ENCODE measurements at places on chromosomes 1 and 21.
A peak's percentile ranks its signal among the peaks of the same experiment; 100 is the strongest.

DNA sequence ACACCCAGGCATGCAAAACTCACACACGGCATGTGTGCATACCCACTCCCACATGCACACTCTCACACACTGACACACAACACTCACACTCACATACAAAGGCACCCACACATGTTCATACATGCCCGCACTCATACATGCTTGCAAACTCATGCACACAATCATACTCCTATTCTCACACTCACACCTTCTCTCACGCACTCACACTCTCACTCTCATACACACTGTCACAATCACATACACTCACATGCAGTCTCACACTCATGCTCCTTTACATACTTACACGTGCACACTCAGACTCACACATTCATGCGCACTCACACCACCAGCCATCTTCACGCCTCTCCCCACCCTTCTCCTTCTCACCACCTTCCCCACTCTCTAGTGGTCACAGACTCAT is 3.1 kb downstream of the SLC5A9 start:
- no peak for DNase-seq

DNA sequence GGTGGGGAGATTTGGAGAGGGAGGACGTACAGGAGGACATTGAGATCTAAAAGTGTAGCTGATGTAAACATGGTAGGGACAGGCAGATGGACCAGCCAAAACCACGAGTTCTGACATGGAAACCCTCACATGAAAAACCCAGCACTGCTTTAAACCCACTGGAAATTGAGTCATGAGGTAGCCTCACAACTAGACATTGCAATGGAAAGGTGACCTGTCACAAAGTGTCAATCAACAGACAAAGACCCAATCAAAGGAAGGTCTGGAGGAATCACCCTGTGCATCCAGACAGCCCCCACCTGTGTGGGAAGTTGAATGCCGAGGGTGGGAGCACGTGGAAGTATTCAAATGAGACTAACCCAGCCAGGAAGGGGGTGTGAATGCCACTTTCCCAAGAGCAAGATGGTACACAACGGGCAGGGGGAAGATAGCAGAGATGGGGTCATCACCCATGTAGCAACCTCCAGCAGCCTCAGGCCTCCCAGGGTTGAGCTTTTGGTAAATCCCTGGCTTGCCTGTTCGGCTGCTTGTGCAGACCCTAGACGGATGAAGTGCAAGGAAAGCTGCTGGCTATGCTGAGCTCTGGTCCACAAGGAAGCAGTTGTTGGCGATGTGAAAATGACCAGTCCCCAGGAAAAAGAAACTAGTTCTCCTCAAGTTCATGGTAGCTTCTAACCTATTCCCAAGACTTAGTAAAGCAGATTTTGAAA is 5.6 kb downstream of the FCMR start:
- DNase-seq, result no peak

DNA sequence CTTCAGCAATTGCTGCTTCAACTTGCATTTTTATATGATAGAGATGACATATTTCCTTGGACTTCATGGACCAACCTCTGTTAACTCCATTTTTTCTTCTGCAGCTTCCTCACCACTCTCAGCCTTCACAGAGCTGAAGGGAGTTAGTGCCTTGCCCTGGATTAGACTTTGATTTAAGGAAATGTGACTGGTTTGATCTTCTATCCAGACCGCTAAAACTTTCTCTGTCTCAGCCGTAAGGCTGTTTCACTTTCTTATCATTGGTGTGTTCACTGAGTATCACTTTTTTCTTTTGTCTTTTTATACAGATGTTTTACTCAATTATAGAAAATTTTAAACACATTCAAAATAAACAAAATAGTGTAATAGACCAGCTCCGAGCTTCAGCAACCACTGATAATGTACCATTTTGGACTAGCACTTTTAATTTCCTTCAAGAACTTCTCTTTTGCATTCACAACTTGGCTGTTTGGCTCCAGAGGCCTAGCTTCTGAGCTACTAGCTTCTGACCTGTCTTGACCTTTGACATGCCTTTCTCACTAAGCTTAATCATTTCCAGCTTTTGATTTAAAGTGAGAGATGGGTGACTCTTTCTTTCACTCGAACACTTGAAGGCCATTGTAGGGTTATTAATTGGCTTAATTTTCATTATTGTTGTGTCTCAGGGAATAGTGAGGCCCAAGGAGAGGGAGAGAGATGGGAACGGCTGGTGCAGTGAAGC is 9.3 kb downstream of the NEK7 start:
- no peak for DNase-seq

DNA sequence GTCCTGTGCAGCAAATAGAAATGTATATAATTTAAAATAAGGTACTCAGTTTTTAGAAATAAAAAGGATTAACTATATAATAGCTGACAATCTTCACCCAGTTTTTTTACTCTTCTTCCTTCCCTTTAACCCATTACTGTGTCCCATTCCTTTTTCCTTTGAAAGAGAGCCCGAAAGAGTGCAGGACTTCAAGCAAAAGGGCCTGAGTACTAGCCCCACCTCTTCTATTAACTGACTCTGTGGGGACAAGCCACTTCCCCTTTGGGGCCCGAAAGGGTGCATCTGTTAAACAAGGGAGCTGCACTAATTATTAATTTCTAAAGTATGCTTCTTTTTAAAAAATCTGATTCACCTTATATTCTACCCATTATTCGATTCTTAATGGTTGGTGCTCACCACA is 3.3 kb downstream of the USP24 start:
- no peak for DNase-seq

- no peak for DNase-seq
Observed at GRCh38 chr1:163106364-163106987, 37.3 kb downstream of the RGS4 start.

GRCh38 chr1:12602659-12603024 is 15.4 kb downstream of the DHRS3 start:
- DNase-seq, result no peak

- DNase-seq, result no peak
Observed at GRCh38 chr1:42876009-42876408, 29.6 kb downstream of the ZNF691 start.

DNA sequence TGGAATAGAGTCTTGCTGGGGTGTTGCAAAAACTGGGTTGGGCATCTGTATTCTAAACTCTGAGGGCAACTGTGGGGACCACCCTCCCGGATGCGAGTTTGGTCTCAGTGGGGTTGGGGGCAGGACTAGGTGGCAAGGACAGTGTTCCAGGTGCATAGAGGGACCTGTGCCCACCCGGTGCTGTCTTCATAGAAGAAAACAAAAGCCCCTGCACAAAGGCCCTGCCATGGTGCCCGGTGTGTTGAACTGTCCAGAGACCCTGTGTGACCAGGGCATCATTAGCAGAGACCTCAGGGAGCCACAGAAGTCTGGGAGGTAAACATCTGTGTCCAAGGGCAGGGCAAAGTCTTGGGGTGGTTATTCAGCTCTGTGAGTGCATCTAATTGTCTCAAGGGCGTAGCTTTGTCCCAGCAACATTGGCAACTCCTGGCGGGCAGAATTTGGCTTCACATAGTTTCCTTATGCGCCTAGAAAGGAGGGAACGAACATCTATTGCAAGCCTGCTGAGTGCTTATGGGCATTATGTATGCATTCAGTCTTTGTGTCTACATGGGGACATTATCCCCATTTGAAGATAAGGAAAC is 72.2 kb upstream of the IFFO2 start:
- DNase-seq, result no peak

GRCh38 chr1:179079113-179079761 is 2.6 kb upstream of the TOR3A start:
- DNase-seq, result peak; percentile 72

GRCh38 chr1:204413170-204413535 is 1.5 kb upstream of the PPP1R15B start:
- DNase-seq, result no peak

DNA sequence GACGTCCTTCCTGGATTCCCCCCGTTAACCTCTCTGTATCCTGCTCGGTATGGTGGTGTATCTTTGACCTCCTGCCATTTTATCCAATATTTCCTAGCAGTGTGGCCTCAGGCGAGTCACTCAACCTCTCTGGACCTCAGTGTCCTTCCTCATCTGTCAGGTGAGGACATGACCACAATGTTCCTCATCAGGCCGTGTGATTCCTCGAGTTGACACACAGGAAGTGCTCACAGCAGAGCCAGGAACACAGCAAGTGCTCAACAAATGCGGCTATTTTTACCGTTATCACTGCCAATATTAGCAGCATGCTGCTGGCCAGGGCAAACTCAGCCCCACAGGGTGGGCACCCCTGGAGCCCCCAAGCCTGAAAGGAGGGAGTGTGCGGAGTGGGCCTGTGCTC is 450.2 kb downstream of the KIF26B start:
- DNase-seq, result no peak

DNA sequence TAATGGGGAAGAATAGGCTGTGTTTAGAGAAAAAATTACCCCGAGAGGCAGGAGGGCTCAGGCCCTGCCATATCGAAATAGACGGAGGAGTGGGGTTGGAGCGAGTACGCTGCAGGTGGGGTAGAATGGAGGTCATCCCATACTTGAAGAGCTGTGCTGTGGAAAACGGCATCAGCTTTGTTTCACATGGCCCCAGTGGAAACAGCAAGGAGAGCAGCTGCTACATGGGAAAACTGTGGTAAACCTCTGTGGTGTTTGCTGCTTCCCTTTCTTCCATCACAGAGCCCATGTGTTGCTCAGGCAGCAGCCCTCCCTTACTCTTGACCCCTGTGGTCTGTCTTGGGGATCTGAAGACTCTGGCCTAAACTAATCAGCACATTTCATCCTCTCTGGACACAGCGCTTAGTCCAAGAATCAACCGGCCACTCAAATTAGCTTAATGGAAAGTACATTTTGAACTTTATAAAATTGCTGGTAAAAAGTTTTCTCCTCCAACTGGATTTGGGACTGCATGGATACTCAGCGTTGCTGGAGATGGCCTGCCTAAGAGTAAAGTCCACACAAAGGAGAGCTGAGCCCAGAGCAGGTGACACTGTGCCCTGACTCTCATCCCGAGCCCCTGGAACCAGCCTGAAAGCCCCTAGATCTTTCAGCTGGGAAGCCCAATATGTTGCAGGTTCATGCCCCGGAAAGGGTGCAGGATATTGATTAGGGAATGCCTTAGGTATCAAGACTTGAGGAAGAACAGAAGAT is 127.1 kb upstream of the GADD45A start:
- DNase-seq, result no peak

- DNase-seq, result no peak
Observed at GRCh38 chr1:236143104-236143948, 987 bp downstream of the GPR137B start.

GRCh38 chr1:226725897-226726267 is 13.2 kb downstream of the ITPKB start:
- no peak for DNase-seq

DNA sequence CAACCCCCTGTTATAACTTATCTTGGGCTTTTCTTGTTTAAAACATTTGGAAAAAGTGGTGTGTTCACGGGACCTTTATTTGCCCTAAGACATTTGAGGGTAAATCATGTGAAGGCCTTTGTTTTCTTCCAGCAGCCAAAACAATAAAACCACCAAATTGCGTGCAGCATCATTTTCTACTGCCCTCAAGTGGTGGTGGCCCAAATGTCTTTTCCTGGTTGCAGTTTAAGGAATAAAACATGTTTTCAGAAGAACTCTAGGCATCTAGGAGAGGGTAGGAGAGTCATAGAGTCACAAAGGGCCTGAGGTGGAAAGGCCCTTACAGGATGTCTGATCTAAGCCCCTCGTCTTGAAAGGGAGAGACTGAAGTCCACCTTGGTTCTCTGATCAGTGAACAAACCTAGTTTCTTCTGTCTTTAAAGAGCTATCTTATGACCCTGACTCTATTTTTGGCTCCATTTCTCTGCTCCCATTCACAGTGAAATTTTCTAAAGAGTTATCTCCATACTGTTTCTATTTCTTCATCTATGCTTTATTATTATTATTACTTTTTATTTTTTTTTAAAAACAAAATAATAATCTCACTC is 16.0 kb upstream of the EPS15 start:
- no peak for DNase-seq

- no peak for DNase-seq
Observed at GRCh38 chr1:87151500-87152421, 176.9 kb upstream of the LMO4 start.

- DNase-seq, result no peak
Observed at GRCh38 chr21:14469641-14470040, 76.5 kb downstream of the SAMSN1 start.

DNA sequence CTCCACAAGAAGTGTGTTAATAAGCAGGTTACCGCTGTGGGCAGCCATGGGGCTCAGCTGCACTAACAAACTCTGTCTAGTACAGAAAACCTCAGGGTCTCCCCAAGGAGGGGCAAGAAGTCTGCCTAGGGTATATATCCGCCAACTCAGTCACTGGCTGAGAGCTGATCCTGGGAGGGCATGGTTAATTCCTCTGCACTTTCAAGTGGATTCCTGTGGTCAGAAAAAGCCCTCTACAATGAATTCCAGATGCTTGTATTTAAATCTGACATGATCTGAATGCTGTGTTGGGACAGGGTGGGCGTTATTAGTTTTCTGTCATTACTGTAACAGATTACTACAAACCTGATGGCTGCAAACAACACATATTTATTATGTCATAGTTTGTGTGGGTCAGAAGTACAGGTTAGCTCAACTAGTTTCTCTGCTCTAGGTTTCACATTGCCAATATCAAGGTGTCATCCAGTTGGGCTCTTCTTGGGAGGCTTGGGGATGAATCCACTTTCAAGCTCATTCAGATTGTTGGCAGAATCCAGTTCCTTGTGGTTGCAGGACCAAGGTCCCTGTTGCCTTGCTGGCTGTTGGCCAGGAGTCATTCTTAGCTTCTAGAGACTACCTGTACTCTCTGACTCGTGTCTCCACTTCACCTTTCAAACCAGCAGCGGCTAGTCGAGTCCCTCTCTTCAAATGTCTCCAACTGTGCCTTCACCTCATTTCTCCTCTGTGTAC is 8.0 kb upstream of the SELE start:
- no peak for DNase-seq

- DNase-seq, result no peak
Observed at GRCh38 chr1:8076176-8076575, 50.1 kb upstream of the ERRFI1 start.

DNA sequence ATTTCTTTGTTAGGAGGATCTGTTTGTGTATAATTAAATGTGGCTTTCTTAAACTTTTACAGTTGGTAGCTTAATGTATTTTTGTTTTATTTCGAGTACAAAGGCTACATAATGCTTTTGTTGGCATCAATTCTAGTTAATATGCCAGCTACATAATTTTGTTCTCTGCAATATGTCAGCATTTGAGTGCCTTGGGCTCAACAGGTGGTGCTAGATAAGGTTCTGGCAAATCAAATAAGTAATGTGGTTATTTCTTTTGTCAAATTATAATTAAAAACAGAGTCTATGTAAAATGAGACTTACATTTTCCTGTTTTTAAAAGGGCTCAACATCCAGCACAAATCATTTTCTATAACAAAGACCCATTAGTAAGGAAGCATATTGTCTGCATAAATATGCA is 410.6 kb upstream of the NR5A2 start:
- no peak for DNase-seq

DNA sequence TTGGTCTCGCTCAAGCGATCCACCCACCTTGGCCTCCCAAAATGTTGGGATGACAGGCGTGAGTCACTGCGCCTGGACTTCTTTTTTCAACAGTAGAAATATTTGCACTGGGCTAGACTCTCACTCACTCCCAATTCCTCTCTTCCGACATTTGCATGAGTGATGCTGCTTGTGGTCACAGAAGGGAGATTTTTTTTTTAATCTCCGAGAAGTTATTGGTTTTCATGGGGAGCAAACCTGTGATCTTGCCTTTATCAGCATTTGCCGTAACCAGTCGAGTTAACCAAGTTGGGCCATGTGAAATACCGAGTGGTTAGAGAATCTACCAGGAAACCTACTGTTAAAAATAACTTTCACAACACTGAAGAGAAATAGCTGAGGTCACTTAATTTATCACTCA is 21.1 kb downstream of the ERG start:
- DNase-seq, result no peak

- no peak for DNase-seq
Observed at GRCh38 chr1:151495316-151495715, 15.9 kb upstream of the CGN start.
